Psoas muscle (tissue), 8 donors: ENCODE measurements at places on chromosomes 6 and 20. TPM values are rescaled to one million over a fixed set of nuclear protein-coding genes. Genes with fewer than 3 reads are reported as not detected.

- no peaks in the 10 kb centered on the region for H3K36me3 ChIP-seq
- no peaks in the 10 kb centered on the region for H3K27me3 ChIP-seq
- no peaks in the 10 kb centered on the region for H3K4me1 ChIP-seq
- no peak for DNase-seq
- no peak overlapping the region for H3K4me3 ChIP-seq
Measured at GRCh38 chr6:159196430-159196975, 27.3 kb downstream of the FNDC1 start.

GRCh38 chr6:119346450-119346849, 3.1 kb downstream of the MAN1A1 start:
- H3K27me3 ChIP-seq, result peaks cover 4% of the 10 kb centered on the region
- H3K27ac ChIP-seq, result no peak overlapping the region
- DNase-seq, result no peak
- peak overlapping the region; percentile 87 for H3K4me3 ChIP-seq
- no peaks in the 10 kb centered on the region for H3K4me1 ChIP-seq

- H3K27ac ChIP-seq, result peak overlapping the region; percentile 86
- peaks cover 8% of the 10 kb centered on the region for H3K36me3 ChIP-seq
- no peaks in the 10 kb centered on the region for H3K27me3 ChIP-seq
- peak overlapping the region; percentile 74 for H3K4me3 ChIP-seq
- peaks cover 31% of the 10 kb centered on the region for H3K4me1 ChIP-seq
Measured at GRCh38 chr6:169722362-169723199, 1.7 kb downstream of the PHF10 start.

- H3K27me3 ChIP-seq, result no peaks in the 10 kb centered on the region
- no peak for DNase-seq
- H3K27ac ChIP-seq, result no peak overlapping the region
- no peak overlapping the region for H3K4me3 ChIP-seq
- peaks cover 68% of the 10 kb centered on the region for H3K4me1 ChIP-seq
Measured at GRCh38 chr6:16735014-16735413, 26.2 kb downstream of the ATXN1 start.

- H3K4me1 ChIP-seq, result peaks cover 5% of the 10 kb centered on the region
- H3K27me3 ChIP-seq, result no peaks in the 10 kb centered on the region
- H3K4me3 ChIP-seq, result peak within 1 kb of the TSS; percentile 94
- H3K36me3 ChIP-seq, result no peaks in the 10 kb centered on the region
- H3K27ac ChIP-seq, result peak within 1 kb of the TSS; percentile 16
- peak; percentile 91 for DNase-seq
Measured at GRCh38 chr6:37353761-37354525, at the start of gene RNF8. RNF8 (plus strand) TSS chr6:37353983; CDS start chr6:37354165, 182 bp downstream.

- H3K4me3 ChIP-seq, result no peak overlapping the region
- no peaks in the 10 kb centered on the region for H3K36me3 ChIP-seq
- no peak overlapping the region for H3K27ac ChIP-seq
- H3K27me3 ChIP-seq, result no peaks in the 10 kb centered on the region
- no peaks in the 10 kb centered on the region for H3K4me1 ChIP-seq
- DNase-seq, result no peak
Measured at GRCh38 chr20:37801921-37802320, 101.0 kb upstream of the VSTM2L start.

- no peak for DNase-seq
- H3K4me3 ChIP-seq, result no peak overlapping the region
- no peaks in the 10 kb centered on the region for H3K27me3 ChIP-seq
- no peaks in the 10 kb centered on the region for H3K4me1 ChIP-seq
- no peak overlapping the region for H3K27ac ChIP-seq
Measured at GRCh38 chr6:154218787-154219186, 137.8 kb downstream of the IPCEF1 start.

- no peaks in the 10 kb centered on the region for H3K36me3 ChIP-seq
- H3K4me3 ChIP-seq, result no peak overlapping the region
- no peaks in the 10 kb centered on the region for H3K27me3 ChIP-seq
- H3K27ac ChIP-seq, result no peak overlapping the region
- H3K4me1 ChIP-seq, result no peaks in the 10 kb centered on the region
Measured at GRCh38 chr20:9015984-9016324, 52.9 kb upstream of the PLCB4 start.

Gene IRF4
- 0.58 TPM for total RNA-seq

Gene SIRPB1
- 0.50 TPM for total RNA-seq

Gene BTBD3
- total RNA-seq, result 15.1 TPM

Gene GJA10
- not detected for total RNA-seq
